Stimulated activated CD4-positive, alpha-beta T cell treated with anti-CD3 and anti-CD28 coated beads, Interleukin-4, amount 100 ng/mL, for 48 hours (primary cell): ENCODE measurements at places on chromosomes 7 and 10.

DNA sequence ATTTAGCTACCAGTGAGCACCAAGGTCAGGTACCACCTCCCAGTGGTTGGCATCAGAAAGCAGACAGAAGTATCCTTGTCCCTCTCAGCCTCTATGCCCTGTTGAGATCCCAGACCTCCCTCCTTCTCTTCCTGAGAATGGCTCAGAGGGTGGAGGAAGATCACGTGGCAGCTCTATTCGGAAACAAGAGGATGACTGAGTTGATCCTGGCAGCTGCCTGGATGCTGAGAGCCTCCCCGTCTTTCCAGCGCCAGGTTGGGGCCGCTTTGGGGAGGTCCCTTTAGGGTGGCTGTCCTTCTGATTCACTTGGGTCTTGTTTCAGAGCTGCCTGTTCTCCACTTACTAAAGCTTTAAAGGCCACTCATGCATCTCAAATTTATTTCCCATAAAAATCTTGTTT lies 36.9 kb upstream of the NPFFR1 start:
- DNase-seq: no peak

- DNase-seq: no peak
Observed at GRCh38 chr7:73833251-73833919, 2.6 kb downstream of the CLDN4 start.

GRCh38 chr7:106269254-106269961 lies 15.4 kb downstream of the NAMPT start:
- no peak for DNase-seq

DNA sequence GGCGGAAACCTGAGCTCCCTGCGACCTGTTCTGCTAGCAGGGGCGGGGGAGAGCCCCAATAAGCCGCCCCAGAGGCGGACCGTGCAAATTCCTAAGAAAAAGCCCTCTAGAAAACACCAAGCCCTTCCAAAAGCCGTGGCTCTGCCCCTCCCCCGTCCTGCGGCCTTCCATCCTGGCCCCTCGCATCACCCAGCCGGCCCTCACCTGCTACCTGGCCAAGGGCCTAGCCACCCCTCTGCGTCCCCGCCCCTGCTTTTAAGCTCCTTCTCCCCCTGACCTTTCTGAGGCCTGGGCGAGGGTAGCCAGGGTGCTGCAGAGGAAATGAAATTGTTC lies 24.9 kb downstream of the SKIDA1 start:
- DNase-seq: no peak

- no peak for DNase-seq
Observed at GRCh38 chr10:80474941-80475340, 20.8 kb downstream of the TSPAN14 start.
